ENCODE measurements at places on chromosomes 12 and 14.

GRCh38 chr14:90717916-90718315, 98.3 kb downstream of the TTC7B start:
- DNase-seq: no peak

DNA sequence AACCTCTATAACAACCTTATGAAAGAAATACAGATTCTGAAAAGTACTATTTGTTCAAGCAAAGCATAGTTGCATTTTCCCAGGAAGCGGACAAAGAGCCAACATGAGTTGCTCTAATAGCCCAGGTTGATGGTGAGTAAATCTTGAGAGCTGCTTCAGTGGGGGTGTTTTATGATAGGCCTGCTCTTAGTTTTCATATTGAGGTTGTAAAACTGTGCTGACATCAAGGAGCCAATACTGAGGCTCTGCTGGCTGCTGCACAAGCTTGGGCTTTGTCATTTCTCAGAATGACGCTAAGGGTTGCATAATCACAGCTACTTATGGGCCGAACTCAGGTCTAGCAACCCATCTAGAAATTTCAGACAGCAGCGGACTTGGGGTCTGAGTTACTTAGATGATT, 11.5 kb downstream of the TBC1D30 start:
- no peak for DNase-seq

- DNase-seq: no peak
These were observed 42.5 kb downstream of the PRKAB1 start for GRCh38 chr12:119710374-119710964.

GRCh38 chr12:103456006-103456405, 39.8 kb downstream of the C12orf42 start:
- DNase-seq: no peak

DNA sequence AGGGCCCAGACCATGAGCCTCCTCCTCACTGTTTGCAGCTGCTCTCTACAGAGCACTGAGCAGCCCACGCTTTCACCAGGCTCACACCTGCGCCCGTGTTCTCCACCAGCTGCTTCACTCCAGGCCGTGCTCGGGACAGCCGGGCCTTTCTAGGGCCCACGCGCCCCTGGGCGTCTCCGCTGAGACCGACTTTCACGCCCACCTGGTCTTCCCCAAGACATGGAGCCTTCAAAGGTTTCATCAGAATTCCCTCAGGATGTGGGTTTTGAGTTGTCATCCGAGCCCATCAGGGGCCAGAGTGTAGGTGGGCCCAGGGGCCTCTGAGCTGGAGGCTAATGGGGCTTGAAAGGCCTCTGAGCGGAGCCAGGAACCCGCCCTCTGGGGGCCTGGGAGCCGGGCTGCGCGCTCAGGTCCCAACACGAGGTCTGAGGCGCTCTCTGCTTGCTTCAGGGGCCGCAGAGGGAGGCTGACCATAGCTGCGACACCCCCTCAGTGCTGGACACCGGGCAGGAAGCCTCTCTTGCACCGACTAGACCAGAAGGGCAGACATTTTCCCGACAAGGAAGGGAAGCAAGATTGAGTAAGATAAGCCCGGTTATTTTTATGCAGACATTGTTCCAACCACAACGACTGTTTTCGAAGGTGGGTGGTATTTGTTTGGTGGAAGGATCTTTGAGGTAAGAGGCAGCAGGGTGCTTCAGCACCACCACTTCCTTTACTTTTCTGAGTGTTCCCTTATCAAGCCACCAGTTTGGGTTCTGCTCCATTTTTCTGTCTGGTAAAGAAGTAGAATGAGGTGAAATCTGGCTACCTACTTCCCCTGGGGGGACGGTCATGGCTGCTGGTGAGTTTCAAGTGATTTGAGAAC, 125.0 kb upstream of the FUT8 start:
- DNase-seq: no peak
